Esophagus muscularis mucosa (tissue), 4 donors: ENCODE measurements at places on chromosomes 7 and 10.

DNA sequence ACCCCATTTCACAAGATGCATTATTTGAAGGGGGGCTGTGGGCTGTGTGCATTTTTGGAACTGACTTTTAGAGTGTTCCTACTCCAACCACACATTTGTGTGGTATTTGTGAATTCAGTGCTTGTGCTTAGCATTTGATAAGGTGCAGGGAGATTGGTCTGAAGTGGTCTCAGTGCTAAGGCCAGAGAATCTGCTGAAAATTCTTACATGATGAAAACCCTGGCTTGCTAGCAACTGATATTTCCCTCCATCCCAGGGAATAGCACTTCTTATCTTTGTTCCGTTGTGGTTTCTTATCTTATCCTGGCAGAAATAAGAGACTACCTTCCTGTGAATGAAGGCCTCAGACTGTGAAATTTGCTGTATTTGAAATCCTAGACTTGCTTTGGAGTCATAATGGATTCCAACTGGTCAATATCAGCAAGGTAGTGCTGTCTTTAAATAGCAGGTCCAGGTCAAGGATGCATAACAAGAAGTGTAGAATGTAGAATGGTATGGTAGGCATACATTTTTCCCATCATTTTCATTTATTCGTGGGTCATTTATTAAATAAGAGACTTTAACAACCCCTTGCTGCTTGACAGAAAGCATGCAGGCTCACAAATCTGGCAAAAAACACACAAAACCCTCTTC is 986.9 kb downstream of the REEP3 start:
- DNase-seq, result no peak

DNA sequence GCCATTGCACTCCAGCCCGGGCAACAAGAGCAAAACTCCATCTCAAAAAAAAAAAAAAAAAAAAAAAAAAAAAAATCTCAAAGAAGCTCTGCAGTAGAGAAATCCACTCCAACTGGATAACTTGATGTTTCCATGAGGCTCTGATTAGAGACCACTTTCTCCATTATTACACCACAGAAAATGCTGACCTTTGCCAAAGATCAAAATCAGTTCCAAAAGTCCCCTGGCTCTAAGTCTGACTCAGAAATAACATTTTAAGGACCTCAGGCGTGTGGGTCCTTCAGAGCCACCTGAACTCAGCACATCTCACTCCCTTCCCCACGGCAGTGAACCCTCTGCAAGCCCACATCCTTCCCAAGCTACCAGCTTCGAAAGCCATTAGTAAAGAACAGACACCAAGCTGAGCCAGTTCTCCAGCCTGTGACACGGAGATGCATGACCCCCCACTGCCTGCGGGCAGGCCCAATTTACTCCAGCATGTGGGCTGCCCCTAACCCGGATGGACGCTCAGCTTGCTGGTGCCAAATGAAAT is 13.8 kb upstream of the TMEM120A start:
- no peak for DNase-seq

- DNase-seq, result no peak
Observed at GRCh38 chr10:90642136-90642535, 215.7 kb downstream of the HTR7 start.

GRCh38 chr10:22460101-22460500 is 114.8 kb downstream of the SPAG6 start:
- DNase-seq, result no peak

- no peak for DNase-seq
Observed at GRCh38 chr10:75660823-75661222, 229.4 kb downstream of the LRMDA start.

DNA sequence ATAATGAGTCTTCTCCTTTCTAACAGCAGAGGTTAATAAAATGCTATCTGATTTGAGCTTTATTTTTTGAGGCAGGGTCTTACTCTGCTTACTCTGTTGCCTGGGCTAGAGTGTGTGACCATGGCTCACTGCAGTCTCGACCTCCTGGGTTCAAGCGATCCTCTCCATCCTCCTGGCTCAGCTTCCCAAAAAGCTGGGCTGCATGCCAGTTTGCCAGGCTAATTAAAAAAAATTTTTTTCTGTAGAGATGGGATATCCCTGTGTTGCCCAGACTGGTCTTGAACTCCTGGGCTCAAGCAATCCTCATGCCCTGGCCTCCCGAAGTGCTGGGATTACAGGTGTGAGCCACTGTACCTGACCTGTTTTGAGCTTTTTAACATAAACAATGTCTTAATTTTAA is 56.7 kb downstream of the SCD start:
- no peak for DNase-seq

DNA sequence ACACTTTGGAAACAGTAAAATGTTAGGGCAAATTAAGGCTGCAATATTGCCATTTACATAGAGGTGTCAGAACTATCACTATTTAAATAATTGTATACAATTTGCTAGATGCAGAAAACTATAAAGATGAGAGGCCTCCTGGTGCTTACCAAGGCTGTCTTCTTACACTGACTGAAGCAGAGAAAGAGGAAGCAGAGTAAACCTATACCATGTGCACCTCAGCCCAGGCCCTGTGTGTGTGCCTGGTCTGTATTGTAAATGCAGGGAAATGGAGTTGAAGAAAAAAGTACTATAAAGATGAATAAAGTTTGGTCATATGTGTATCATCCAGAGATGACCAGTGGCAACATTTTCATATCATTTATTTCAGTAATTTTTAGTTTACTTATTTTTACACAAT is 29.2 kb downstream of the ELMO1 start:
- no peak for DNase-seq

GRCh38 chr7:86733783-86734182 is 90.1 kb downstream of the GRM3 start:
- DNase-seq, result no peak

GRCh38 chr7:107472116-107472515 is 2.3 kb downstream of the GPR22 start:
- DNase-seq, result no peak

- DNase-seq, result no peak
Observed at GRCh38 chr7:31093282-31093681, 41.2 kb downstream of the ADCYAP1R1 start.

DNA sequence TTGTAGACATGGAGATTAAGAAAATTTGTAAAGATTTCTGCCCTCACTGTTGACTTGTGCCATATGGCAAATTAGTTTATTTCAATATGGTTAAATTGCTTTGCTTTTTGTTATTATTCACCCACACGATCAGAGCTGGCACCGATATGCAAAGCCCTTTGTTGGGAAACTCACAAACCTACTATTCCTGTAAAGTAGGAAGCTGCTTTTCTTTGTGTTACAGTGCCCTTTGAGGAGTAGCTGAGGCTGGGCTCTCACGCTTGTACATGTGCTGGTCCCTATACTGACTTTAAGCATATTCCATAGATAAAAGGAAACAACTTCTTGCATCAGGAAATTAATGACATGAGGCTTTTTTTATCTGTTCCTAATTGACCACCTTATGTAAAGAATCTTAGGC is 17.6 kb upstream of the AOAH start:
- DNase-seq, result no peak

GRCh38 chr10:92126100-92126650 is 164.7 kb downstream of the CPEB3 start:
- DNase-seq, result no peak

DNA sequence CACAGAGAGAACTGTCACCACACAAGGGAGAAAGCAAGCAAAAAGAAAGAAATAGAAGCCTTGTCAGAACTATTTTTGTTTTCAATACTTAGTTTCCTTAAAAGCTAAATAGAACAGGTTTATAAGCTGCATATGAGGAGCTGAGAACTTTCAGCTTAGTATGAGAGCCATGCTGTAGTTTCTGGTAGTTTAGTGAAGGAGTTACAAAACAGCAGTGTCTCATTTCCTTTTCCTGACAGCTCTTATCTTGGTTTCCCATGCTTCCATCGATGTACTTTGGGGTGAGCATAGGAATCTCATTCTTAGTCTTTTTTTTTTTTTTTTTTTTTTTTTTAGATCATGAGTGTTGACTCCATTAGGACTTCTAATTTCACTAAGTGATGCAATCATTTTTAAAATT is 8.6 kb upstream of the CHRM2 start:
- no peak for DNase-seq

GRCh38 chr7:131502810-131503508 is 53.5 kb downstream of the PODXL start:
- no peak for DNase-seq

- DNase-seq, result no peak
Observed at GRCh38 chr7:48046458-48046857, 11.1 kb downstream of the C7orf57 start.

DNA sequence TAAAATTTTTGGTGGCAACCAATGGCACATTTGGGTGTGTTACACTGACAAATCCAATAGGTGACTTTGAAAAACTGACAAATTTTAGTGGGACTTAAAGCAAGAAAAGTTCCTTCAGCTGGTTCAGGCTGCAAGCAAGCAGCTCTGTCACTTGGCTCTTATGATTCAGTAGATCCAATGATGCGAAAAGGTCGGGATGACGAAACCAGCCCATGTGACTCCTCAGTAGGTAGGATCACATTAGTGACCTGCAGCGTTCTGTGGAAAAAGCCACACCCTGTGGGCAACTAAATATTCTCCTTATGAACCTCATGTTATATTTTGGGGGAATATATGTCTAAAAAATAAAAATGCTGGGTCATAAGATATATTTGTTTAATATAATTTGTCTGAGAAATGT is 13.3 kb upstream of the TSGA13 start:
- no peak for DNase-seq

DNA sequence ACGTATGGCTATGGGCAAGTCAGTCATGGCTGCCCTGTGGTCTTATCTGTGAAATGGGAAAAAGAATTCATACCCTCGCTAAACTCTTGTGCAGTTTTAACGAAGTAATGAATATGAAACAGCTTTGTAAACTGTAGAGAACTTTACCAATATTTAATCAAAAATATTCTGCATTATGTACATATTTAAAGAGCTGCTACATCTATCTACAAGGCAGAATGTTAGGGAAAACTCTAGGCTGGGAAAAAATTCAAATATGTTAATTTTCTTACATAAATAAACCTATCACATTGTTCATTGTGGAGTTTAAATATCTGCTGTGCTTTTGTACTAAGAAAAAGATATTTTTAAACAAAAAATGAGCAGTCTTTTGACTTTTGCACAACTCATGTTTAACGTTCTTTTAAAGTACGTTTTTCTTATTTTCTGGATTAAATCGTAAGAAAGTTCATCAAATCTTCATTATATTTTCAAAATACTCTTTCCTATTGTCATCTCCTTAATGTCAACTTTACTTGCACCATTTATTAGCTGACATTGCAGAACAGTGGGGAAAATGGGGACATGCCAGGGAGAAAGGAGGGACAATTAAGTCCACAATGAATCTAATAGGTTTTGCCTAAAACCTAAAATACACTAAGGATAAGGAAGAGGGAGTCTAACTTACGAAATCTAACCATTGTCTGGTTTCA is 57.5 kb downstream of the ICA1 start:
- no peak for DNase-seq

- no peak for DNase-seq
Observed at GRCh38 chr7:33262476-33262875, 133.1 kb downstream of the BBS9 start.

- no peak for DNase-seq
Observed at GRCh38 chr10:119132521-119133345, 28.8 kb downstream of the DENND10 start.

- DNase-seq, result no peak
Observed at GRCh38 chr7:129202058-129202777, 13.8 kb downstream of the SMO start.

GRCh38 chr7:10860516-10860915 is 113.2 kb upstream of the PHF14 start:
- no peak for DNase-seq

GRCh38 chr10:78749898-78750297 is 318.9 kb upstream of the ZMIZ1 start:
- no peak for DNase-seq

GRCh38 chr10:75070476-75070875 is 41.0 kb upstream of the SAMD8 start:
- no peak for DNase-seq

- no peak for DNase-seq
Observed at GRCh38 chr7:21089653-21090052, 303.0 kb upstream of the SP8 start.

DNA sequence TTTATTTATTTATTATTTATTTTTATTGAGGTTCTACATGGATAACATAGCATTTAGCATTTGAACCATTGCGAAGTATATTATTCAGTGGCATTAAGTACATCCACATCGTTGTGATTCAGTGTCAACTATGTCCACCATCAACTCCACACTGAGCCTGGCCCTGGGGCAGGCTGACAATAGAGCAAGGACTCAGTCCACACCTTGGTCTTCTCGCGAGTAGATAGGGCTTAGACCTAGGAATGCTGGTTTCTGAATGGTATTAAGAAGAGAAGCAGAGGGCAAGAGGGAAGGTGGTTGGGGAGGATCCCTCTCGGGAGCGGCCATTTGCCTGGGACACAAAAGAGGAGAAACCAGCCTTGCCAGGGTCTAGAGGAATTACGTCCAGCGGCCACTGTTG is 599.2 kb upstream of the MGMT start:
- DNase-seq, result peak; percentile 74

DNA sequence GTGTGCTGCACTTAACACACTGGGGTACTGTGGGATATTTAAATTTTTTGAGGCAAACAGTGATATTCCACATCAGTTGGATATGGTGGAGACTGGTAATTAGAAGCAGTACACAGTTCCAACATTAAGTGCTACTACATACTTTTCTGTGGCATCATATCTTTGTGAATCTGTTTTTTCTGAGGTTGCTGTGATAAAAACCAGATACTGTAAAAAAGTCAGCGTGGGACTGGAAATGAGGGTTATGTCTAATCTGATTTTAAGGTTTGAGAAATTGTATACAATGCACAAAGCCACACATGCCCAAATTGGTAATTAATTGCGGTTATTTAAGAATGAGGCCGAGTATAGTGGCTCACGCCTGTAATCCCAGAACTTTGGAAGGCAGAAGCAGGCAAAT is 41.2 kb downstream of the TBC1D12 start:
- DNase-seq, result no peak

DNA sequence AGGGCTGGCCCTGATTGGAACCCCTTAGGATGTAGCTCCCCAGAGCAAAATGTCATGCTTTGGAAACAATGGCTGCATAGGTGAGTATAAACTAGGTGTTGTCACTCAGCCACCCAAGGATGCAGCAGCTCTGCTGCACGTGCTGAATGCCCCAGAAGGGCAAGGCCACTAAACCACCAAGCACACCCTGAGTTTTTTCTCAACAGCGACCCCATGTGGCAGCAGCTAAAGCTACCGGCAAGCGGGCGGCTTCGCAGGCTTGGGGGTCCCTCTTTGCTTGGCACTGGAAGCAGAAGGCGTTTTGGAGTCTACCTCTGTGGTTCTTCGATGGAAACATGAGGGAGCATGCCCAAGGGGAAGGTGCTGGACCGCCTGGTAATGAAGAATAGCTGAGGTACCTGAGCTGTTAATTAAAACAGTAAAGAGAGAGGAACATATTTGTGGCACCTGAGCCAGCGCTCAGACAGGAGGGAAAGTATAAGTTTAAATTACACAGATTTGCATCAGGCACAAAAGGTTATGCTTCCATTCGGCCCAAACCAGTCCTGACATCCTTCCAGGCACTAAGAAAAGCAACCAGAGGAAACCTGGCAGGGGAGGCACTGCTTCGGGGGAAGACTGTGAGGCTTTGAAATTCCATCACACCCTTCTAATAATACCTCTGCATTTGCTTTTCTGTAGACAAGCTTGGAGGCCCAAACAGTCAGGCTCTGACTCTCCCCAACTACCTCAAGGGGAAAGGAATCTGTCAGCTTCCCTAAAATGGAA is 152.1 kb downstream of the GFRA1 start:
- peak; percentile 68 for DNase-seq

- no peak for DNase-seq
Observed at GRCh38 chr10:32489158-32489557, 43.2 kb downstream of the CCDC7 start.

GRCh38 chr7:105387508-105388355 is 989 bp downstream of the SRPK2 start:
- DNase-seq, result peak; percentile 92
